H7 (cell line): ENCODE measurements at places on chromosomes 3 and 15. TPM values are rescaled to one million over a fixed set of nuclear protein-coding genes. Genes with fewer than 3 reads are reported as not detected.

GRCh38 chr3:8420612-8421011 lies 81.0 kb upstream of the LMCD1 start:
- DNase-seq, result no peak

Gene GOLGA8S
- total RNA-seq, result not detected in 2 replicates

DNA sequence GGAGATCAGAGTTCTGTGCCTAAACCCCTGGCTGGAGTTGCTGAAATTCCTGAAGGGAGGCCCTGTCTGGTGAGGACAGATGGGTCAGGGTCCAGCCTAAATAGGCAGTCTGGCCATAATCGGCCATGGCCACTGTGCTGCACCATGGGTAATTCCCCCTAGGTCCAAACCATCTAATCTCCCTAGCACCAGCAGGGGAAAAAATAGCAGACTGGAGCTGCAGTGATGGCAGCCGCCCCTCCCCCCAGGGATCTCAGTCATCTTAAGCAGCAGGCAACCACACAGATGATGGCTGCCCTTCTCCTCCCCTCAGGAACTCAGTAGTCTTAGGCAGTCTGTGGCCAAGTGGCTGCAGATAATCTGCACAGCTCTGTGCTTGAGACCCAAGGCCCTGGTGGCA lies 68.4 kb upstream of the CD96 start:
- DNase-seq, result peak; percentile 13

DNA sequence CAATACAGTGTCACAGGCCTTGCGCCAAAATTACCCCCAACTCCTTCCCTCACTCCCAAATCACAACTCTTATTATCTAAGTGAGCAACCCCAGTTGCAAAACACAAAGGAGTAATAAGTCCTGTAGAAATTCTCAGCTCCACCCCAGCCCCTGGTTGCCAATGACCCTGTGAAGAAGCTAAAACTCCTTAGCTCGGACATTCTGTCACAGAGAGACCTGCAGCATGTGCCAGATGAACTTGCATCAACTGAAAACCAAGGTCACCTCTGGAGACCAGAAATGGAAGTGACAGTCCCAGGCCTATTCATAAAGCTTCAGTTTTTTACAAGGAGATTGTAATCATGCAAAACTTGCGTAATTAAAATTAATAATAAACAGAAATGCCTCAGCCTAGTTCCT lies 55.2 kb downstream of the RBPMS2 start:
- DNase-seq, result no peak

- DNase-seq, result no peak
These were observed 370.1 kb downstream of the LRTM1 start for GRCh38 chr3:54557538-54558428.

DNA sequence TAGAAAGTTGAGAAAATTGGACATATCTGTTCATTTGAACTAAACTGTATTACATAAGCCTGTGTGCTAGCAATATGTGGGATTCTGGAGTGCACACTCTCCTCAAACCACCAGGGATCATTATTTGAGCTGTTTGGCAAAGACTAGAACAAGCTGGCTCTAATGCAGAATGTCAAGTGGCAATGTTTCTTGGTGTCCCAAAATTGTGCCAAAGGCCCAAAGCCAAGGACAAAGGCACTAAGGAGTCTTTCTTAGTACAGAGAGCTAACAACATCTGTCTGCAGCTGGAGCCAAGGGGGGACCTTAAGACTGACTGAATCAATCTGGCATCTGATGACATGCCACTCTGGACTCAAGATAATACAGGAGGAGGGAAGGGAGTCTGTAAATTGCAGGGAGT lies 76.7 kb upstream of the STRIT1 start:
- DNase-seq, result no peak

Gene LXN
- 2.9 and 7.8 TPM in 2 replicates for total RNA-seq

- no peak for DNase-seq
These were observed 277 bp upstream of the DALRD3 start for GRCh38 chr3:49018707-49019006.

DNA sequence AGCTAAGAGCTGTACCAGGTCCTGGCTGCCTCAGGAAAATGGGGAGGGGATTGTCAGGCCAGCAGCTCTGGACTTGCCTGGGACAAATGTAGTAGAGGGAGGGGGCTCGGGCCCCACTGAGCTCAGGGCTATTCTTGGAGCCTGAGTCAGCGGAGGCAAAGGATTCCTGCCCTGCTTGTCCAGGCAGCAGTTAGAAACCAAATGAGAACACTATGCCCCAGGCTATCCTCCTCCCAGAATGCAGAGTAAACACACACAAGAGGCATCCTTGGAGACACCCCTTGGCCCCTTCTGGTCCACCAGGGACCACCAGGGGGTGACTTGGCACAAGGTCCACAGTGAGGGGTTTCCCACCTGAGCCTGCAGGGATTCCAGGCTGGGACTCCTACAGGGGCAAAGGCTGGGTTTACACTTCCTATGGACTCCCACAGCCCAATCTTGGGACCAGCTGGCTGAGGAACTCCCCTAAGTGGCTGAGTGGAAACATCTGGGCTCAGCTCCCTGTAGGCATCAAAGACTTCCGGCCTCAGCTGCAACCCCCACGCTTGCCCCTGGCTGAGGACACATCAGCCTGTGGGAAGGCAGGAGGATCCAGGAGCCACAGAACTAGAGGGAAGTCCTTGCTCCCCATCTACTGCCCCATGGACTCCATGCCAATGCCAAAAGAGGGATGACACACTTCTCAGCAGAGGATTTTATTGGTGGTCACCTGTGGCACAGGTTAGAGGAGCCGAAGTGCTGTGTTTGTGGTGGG lies 3.4 kb upstream of the COL7A1 start:
- DNase-seq, result no peak

Gene CATSPER2
- total RNA-seq, result 0.41 and 0.94 TPM in 2 replicates

DNA sequence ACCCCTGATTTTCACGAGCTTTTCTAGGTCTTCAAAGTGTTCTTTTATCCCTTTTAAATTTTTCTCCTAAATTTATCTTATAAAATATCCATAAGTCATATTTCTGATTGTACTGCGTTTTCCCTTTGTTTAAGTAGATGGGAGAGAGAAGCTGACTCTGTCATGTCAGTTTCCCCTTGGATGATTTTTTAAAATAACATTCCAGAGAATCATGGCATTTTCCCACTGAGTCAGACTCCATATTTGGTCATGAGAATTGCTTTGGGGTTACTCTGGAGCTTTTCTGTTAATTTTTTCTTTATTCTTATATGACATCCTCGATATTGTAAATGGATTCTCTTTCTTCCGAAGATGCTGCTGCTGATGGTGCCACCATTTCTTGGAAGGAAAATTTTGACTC lies 28.6 kb upstream of the UMPS start:
- no peak for DNase-seq

DNA sequence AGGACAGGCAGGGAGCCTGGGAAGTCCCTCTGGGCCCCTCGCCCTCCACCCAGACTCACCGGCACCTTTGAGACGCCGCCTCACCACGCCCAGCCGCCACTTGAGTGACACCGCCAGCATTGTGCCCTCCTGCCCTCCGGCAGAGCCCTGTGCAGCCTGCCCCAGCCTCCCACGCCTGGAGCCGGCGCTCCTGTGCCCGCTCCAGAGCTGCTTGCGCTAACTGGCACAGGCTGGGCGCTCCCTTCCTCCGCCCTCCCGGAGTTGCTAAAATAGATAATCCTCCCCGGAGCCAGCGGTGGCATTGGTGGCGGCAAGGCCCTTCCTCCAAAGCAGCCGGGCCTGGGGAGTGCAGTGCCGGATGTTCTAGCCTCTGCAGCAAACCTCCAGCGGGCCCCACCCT lies 15.7 kb upstream of the GRIP2 start:
- DNase-seq, result peak; percentile 81

DNA sequence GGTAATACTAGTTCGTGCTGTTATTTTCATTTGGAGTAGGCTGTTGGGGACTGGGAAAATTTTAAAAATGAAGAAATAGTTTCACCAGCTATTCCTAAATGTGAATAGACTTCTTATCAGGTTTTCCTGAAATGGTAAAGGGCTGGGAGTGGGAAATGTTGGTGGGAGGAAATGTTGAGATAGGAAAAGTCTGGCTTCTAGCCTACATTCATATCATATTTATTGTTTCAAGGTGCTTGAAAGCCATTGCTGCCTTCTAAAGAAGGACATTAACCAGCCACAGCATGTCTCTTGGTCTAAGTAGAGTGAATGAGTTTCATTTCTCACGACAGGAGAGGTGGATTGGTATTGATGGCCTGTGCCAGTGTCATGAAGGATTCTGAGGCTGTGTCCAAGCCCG lies 197.1 kb upstream of the BHLHE40 start:
- no peak for DNase-seq

DNA sequence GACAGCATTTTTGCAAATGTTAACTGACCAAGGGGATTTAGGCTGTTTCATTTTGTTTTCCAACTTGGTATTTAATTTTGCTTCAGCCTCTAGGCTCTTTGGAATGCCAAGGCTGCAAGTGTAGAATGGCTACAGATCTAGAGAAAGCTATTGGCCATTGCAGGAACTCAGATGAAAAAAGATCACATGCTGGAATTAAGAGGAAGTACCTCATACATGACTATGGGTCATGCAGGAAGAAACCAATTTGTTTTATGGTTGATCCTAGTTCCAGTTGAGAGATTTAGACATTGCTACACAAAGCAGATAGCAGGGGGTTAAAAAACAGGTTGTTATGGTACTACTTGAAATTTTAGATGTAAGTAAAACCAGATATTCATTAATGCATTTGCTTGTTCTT lies 12.7 kb upstream of the CLDN16 start:
- no peak for DNase-seq

DNA sequence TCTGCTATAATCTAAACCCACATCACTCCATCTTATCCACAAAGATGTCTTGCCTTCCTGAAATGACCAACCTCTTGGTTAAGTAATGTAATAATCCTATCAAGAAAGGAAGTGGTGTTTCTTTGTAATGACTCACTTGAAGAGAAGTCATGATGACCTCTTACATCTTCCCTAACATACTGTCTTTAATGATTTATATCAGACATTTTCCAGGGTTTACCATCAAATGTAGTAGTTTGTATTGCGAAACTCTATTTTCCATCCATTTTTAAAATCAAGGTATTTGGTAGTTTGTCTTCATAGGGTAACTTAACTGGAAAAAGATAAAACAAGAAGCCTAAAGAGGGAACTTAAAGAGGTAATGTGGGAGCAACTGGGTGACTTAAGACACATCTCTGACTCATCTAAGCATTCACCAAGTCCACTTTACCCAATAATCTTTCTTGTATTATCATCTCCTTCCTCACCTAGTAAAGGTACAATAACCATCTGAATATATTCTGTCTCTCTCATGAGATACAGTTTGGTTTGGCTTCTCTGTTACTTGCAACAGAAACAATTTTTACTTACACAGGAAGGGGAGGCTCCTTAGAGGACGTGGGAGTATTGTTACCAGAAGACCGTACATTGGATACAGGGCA lies 5.7 kb upstream of the MAPK6 start:
- DNase-seq, result no peak

DNA sequence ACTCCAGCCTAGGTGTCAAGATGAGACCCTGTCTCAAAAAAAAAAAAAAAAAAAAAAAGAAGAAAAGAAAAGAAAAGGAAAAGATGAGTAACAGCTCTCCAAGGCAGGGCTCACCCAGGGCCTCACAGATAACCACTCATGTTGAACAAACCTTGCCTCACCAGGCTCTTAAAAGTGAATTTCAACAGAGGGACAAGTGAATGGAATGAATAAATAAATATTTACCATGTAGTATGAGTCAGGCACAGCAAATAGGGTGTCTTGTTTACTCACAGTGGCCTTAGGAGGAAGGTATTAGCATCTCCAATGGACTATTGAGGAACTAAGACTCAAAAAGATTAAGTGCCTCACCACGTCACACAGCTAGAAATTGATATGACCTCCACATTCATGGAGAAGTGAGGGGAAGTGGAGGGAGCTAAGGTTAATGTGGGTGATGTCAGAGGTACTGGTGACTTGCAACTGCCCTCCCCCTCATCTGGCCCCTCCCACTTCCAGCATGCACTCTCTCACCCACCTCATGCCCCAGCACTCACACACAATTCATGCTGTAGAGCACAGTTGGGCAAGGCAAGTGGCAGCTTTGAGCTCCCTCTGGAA lies 255.5 kb downstream of the UACA start:
- no peak for DNase-seq

DNA sequence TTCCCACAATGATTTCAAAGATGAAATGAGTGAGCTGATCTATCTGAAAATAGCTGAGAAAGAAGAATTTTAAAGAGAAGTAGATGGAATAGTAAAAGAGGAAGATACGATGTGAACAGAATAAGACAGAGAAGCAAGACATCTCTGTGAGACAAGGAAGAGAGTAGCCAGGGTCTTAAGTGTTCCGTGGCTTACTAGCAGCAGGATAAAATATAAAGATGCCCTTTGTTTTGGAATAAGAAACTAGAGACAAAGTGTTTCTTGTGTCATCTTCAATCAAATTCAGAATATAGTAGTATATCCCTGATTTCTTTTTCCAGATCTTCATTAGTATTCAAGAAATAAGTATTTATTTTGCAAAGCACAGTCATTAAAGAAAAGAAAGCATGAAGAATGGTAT lies 281.0 kb upstream of the NECTIN3 start:
- no peak for DNase-seq

DNA sequence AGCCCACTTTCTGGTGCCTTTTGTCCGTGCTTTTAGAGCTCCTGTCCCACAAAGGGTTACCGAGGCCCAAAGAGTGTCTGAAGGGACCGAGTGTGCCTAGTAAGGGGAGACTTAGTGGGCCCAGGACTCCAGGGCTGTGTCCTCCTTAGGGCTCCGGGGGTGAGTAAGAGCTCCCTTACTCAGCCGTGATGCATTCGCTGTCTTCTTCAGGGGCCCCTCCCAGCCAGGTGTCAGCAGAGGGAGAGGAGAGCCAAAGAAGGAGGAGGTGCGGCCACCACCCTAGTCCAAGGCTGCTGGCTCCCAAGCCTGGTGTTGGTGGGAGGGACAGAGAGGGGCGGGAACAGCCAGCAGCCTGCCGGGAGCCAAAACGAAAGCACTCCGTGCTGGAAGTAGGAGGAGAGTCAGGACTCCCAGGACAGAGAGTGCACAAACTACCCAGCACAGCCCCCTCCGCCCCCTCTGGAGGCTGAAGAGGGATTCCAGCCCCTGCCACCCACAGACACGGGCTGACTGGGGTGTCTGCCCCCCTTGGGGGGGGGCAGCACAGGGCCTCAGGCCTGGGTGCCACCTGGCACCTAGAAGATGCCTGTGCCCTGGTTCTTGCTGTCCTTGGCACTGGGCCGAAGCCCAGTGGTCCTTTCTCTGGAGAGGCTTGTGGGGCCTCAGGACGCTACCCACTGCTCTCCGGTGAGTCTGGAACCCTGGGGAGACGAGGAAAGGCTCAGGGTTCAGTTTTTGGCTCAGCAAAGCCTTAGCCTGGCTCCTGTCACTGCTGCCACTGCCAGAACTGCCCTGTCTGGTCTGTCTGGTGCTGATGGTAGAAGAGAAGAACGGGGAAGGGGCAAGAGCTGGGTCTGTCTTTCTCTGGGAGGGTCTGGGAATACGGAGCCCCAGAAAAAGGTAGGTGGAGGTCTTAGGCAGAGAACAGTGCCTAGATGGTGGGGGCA lies at the start of gene IL17RC:
IL17RC (plus strand) TSS at position 365 of the 947 bp plus-strand sequence; CDS start at position 583, 218 bp downstream.
- peak; percentile 93 for DNase-seq

DNA sequence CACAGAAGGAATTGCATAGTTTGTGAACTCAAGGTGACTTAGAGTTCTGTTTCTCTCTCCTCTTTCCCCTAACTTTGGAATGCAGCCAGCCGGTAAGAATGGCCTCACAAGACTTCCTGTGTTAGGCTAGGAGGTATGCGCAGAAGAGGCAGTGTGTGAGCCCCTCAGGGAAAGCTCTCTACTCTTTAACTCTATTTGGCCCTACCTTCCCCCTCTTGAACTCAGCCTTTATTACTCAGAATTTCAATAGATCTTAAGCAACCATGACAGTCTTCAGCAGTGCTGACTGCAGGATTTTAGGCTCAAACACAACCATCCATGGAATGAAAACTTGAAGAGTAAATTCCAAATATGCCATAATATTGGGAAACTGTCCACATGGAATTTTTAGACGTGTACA lies 209.5 kb downstream of the DTWD1 start:
- no peak for DNase-seq
